Activated CD4-positive, alpha-beta T cell treated with anti-CD3 and anti-CD28 coated beads, Interleukin-2, amount 10 ng/mL, durations not matched to agents 24 days and 14 days (primary cell): ENCODE measurements at places on chromosomes 4 and X. TPM values are rescaled to one million over a fixed set of nuclear protein-coding genes. Genes with fewer than 3 reads are reported as not detected.

The PRDM8 gene
- 3.6 and 4.6 TPM in 2 replicates for total RNA-seq

The MAGEB1 gene
- total RNA-seq = not detected in 2 replicates

The BCLAF3 gene
- total RNA-seq = 4.4 and 5.6 TPM in 2 replicates

The SYP gene
- total RNA-seq = 4.9 and 5.3 TPM in 2 replicates

The IL2 gene
- 965 and 976 TPM in 2 replicates for total RNA-seq

DNA sequence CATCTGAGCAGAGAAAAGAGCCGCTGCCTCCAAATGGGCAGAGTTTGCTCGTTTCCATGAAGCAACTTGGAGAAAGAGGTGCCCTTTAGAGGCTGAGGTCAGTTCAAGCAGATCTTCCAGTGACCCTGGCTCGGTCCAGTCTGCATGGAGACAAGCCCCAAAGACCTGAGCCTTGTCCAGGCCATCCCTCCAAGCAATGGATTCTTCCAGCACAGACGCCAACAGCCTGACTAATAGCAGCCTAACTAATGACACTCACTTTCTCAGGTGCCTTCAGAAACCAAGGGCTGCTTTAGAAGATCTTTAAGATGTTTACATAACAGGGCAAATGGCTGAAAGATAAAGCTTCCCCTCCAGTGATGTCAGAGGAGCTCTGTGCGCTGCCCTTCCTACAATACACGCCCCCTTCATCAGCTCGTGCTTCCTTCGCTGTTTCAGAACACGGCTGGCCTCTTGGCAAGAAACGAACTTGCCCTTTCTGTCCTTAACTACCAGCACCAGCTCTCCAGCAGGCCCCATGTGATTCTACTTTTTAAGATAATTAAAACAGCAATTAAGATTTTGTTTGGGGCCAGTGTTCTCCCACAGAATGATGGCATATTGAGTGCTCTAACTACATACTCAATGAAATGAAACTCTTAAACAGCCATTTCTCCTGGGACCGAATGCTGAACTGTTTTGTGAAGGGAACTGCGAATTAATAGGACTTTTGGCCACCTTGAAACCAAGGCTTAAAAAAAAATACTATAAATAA lies 119.0 kb downstream of the GPR143 start:
- no peak for DNase-seq

GRCh38 chrX:24292353-24292752 lies 21.5 kb downstream of the SUPT20HL2 start:
- DNase-seq = no peak

- DNase-seq = no peak
Measured at GRCh38 chrX:136179133-136179532, 31.8 kb downstream of the FHL1 start.

- DNase-seq = no peak
Measured at GRCh38 chr4:13902146-13902545, 274.6 kb upstream of the BOD1L1 start.

DNA sequence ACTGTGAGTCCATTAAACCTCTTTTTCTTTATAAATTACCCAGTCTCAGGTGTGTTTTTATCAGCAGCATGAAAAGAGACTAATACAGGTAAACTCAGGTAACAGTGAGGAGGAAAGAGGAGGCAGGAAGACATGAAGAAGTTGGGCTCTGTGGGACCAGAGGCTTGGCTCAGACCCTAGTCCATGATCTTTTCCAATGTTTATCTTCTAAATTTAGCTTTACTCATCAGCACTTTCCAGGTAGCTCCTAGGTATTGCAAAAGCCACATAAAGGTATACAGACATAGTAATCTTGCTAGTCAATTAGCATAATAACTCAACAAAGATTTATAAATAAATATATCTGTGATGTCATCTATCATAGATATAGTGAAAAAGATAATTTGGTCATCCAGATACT lies 11.2 kb upstream of the FRYL start:
- DNase-seq = no peak

GRCh38 chr4:146098397-146098796 lies 77.1 kb upstream of the LSM6 start:
- DNase-seq = no peak

DNA sequence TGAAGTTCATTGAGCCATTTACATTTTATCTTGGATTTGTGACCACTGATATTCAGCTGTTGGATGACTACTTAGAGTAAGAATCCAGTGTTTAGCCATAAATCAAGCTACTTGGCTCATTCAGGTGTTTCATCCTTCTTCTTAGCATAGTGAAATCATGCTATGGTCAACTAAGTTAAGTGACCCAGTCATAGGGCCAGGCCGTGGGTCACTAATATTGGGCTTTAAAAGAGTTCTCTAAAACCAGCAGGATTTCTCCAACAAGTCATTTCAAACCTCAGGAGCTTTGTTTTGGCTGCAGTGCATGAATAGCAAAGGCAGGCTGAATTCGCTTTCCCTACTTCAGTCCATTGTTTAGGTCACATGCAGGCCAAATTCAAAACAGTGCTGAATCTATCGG lies 181.0 kb downstream of the MAML3 start:
- DNase-seq = no peak

GRCh38 chrX:150094996-150095395 lies 156.7 kb upstream of the EOLA2 start:
- DNase-seq = no peak

- peak; percentile 85 for DNase-seq
Measured at GRCh38 chr4:8409264-8410065, 31.1 kb downstream of the ACOX3 start.

GRCh38 chr4:121199742-121200561 lies 35.8 kb upstream of the TNIP3 start:
- DNase-seq = peak; percentile 65
